CD4-positive, alpha-beta memory T cell (primary cell): ENCODE measurements at places on chromosomes 3 and 15. TPM values are rescaled to one million over a fixed set of nuclear protein-coding genes. Genes with fewer than 3 reads are reported as not detected.

GRCh38 chr15:66161575-66162118 lies 91.9 kb downstream of the MEGF11 start:
- no peak for DNase-seq

CYP8B1 gene
- not detected for total RNA-seq

REC114 gene
- total RNA-seq = not detected

DNA sequence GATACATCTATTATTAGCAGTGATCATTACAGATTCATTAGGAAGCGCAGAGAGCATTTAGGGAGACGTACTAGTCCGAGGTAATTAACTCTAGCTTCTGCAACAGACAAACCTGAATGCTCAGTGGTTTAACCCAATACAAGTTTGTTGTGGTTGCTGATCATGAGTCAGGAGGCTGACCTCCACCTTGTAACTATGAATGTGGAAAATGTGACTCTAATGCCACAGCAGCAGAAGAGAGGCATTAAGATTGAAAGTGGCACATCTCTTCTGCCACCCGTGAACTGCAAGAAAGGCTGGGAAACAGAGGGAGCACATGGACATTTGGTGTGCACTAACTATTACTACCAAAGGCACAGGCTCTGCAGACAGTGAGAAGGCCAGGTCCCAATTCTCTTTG lies 71.2 kb upstream of the C3orf80 start:
- no peak for DNase-seq

- DNase-seq = no peak
These were observed 108.1 kb upstream of the THBS1 start for GRCh38 chr15:39472621-39473297.

EIF5A2 gene
- 12.2 TPM for total RNA-seq

PLSCR2 gene
- total RNA-seq = 0.72 TPM

PEX5L gene
- total RNA-seq = not detected

DNA sequence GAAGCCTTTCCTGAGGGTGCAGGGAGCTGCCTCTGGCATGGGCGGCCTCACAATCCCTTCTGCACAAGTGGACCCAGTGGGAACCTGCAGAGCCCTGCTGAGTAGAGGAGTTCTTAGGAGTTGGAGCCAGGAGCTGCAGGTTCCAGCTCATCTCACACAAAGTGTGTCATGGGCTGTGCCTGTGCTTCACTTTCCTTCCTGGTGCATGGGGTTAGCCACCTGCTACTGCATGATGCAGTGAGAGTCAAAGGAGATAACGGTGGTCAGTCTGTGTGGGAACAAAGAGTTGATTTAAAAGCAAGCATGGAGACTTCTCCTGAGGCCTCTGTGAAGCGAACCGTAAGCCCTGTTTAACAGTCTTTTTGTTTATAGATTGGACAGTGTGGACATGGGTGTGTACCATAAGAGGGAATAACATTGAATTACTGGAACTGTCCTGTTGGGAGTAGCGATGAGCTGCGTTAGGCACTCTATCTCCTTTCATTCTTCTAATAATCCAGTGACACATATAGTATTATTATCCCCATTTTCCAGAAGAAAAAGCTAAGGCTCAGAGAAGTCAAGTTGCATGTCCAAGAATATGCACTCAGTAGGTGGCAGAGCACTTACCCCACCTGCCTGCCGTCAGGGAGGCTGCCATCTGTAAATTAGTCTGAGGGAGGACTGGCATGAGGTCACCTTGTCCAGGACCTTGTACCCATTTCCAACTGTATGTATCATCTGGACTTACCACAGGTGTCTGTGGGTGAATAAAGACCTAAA lies 68.7 kb upstream of the PRR23C start:
- no peak for DNase-seq

GRCh38 chr3:157045238-157045850 lies 114.6 kb downstream of the CCNL1 start:
- DNase-seq = no peak

- DNase-seq = no peak
These were observed 54.6 kb upstream of the SSR3 start for GRCh38 chr3:156609546-156609945.

IGSF10 gene
- not detected for total RNA-seq

TMEM207 gene
- total RNA-seq = not detected

SMCO1 gene
- not detected for total RNA-seq

DNA sequence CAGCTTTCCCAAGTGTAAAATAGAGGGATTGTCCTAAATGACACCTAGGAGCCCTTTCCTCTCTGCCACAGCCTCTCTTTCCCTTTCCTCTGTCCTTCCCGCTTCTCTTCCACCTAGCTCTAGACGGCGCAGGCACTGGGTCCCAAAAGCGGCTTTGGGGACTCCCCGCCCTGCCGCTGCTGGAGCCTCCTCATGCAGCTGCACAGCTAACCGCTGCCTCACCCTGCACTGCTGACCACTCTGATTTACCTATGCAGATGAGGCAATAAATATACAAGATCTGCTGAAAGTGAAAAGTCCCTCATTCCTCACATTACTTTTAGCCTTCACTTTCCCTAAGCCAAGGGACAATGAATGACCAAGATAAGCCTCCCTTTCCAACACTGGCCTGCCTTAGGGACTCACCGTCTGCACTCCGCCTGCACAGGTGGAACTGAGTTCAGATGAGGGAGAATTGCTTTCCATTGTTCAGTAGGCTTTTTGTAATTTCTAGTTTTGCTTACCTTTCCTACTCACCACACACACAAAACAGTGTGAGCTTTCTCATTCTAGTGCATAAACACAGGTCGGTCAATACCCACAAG lies 197.5 kb upstream of the BCL6 start:
- DNase-seq = no peak

DNA sequence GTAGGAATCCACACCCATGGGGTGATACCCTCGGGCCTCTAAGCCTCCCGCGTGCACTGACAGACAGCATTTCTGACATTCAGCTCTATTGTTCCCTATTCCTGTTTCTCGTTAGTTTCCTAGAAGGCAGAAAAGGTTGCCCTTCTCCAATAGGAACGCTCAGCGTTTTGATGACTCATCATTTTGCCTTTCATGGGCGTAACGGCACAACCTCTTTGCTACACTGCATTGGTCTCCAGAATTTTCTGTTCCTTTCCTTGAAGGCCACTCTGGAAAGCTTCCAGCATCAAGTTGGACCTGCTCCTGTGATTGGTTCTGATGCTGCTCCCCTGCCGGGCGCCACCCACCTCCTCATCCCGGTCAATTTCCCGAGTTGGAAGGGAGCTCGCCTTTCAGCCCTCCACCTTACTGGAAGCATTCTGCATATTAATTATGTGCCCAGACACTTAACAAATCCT lies 13.0 kb upstream of the TNK2 start:
- no peak for DNase-seq

DNA sequence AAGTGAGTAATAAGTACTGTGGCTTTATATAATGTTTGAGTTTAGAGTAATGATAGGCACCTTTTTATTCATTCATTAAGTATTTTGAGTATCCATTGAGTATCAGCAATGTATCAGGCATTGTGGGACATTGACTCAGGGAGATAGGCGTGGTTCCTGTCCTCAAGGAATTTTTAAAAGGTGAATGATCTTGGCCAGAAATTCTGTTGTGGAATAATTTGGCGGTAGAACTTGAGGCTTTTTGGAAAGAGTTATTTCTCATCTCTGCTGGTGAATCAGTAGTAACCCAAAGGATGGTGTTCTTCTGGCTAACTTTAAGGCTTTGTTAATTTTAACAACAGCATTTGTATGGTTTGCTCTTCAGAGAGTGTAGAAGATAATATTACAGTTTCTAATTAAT lies 2.0 kb downstream of the RAB7A start:
- no peak for DNase-seq

OR5K2 gene
- not detected for total RNA-seq

- DNase-seq = no peak
These were observed 53.8 kb downstream of the BCHE start for GRCh38 chr3:165783383-165783782.

- DNase-seq = peak; percentile 53
These were observed 4.6 kb upstream of the FBLN2 start for GRCh38 chr3:13544293-13544831.

DNA sequence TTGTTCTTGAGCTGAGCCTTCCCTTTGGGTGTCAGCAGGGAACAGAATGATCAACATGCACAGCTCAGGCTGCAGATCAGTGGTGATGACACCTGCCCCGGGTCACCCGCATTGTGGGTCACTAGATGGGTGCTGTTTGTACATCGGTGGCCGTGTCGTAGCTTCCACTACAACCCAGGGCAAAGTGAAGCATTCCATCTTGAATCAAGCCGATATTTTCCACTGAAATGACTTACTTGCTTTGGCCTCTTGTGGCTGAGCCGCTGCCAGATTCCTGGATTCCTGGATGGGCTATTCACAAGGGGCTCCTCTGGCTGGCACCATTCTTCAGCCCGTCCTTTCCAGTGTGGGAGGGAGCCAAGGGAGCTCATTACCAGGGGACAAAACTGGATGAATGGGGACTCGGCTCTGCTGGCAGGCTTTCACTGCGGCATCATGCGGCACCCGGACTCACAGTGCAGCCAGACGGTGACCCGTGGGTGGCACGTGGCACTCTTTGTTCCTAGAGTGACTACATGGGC lies 65.6 kb downstream of the SLCO3A1 start:
- DNase-seq = no peak

ADGRG7 gene
- not detected for total RNA-seq

HRG gene
- not detected for total RNA-seq

DNA sequence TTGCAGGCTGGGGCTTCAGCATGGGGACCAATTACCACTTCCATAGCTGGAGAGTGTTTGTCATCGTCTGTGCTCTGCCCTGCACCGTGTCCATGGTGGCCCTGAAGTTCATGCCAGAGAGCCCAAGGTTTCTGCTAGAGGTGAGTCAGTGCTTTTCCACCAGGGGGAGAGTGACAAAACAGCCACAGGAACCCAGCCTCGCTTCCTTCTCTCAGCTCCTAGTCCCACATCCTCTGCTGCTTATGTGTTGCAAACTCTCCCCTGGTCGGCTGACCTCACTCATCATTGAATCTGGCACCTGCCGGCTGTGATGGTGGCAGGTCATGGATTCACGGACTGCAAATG lies 158.3 kb downstream of the SV2B start:
- DNase-seq = no peak

GRCh38 chr3:71545330-71545729 lies 38.2 kb downstream of the FOXP1 start:
- no peak for DNase-seq

CLDN18 gene
- not detected for total RNA-seq

DNA sequence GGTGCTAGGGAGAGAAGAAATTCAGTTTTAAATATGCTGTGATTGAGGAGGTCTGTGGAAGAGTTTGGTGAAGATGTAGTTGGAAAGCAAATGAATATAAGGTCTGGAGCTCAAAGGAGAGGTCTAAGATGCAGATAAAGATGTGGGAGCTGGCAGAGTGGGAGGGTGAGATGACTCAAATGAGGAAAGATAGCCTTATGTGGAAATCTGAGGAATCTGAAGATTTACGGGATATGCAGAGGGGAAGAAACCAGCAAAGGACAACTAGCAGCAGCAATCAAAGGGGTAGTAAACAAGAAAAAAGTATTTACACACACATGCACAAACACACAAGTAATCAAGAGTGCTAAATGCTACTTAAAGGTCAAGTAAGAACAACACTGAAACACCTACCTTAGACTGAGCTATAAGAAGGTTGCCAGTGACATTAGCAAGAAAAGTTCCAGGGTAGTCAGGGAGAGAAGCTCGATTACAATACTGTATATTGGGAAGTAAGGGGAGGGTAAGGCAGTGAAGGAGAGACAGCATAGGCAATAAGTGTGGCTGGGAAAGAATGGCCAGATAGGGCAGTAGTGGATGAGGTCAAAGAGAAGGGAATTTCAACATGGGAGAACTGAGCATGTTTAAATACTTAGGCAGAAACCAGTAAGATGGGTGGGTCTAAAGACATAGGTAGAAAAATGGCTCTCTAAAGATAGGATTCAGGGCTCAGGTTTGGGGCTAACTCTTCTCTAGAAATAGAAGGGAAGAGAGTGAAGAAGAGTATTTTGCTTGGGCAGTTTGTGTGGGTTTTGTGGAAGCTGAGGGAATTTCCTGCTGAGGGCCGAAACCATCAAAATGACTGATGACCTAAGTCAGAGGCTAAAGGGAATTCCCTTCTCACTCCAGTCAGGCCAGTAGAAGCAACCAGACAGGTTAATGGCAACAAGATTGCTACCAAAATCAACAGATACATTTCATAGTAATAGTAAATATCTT lies 8.9 kb downstream of the CMTM6 start:
- DNase-seq = no peak

DNA sequence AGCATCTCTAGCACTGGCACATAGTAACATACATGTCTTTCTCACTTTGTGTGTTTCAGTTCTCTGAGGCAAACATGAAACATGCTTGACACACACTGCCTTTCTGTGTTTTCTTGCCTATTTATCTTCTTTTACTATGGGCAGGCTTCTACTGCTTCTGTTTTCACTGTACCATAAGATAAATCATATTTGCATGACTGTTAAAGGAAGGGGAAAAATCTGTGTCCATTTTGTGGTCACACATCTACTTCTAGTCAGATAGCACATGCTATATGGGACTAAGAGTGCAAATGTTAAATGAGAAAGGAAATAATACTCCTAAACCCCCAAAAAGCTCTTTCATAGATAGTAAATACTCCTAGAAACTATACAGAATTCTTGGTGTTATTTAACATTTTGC lies 386.4 kb downstream of the ZBTB20 start:
- DNase-seq = no peak

PTPRG gene
- total RNA-seq = not detected

GRCh38 chr15:75151214-75152128 lies 50.2 kb upstream of the C15orf39 start:
- DNase-seq = no peak

KNG1 gene
- total RNA-seq = not detected

- DNase-seq = no peak
These were observed 98.9 kb upstream of the ST8SIA2 start for GRCh38 chr15:92294759-92295158.

DNA sequence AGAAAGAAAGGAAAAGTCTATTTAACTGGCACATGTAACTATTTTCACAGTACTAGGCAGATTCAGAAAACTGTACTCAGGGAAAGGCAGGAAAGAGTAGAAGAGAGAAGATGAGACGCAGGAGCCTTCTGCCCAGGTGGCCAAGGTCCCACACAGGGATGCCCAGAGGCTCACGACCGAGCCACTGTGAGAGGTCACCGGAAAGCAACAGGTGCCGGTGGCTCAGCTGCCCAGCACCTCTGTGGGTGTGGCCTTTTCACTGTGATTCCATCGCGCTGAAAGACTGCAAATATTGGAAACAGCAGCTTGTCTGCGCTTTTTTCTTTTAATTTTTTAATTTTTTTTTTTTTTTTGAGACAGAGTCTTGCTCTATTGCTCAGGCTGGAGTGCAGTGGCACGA lies 226.8 kb downstream of the OCA2 start:
- DNase-seq = no peak

- no peak for DNase-seq
These were observed 34.3 kb downstream of the DNAJB8 start for GRCh38 chr3:128432301-128432970.

TRIM71 gene
- not detected for total RNA-seq

DNA sequence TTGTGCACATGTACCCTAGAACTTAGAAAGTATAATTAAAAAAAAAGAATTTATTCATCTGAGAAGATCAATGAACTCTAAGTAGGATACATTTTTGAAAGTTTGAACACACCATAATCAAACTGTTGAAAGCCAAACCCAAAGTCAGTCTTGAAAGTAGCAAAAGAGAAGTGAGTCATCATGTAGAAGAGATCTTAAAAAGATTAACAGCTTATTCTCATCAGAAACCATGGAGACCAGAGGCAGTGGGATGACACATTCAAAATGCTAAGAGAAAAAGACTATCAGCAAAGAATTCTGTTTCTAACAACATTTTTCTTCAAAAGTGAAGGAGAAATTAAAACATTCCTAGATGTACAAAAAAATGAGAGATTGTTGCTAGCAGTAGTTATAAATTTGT lies 60.7 kb downstream of the TIMP4 start:
- no peak for DNase-seq

GRCh38 chr15:89096664-89097063 lies 8.4 kb downstream of the ABHD2 start:
- DNase-seq = no peak
